ENCODE measurements at places on chromosomes 6 and 20.

- DNase-seq, result no peak
Observed at GRCh38 chr20:20002101-20002998, 14.8 kb upstream of the NAA20 start.

- no peak for DNase-seq
Observed at GRCh38 chr6:159307246-159307790, 138.1 kb downstream of the FNDC1 start.

GRCh38 chr20:61297986-61298385 is 45.9 kb downstream of the CDH4 start:
- no peak for DNase-seq

- no peak for DNase-seq
Observed at GRCh38 chr6:148538261-148539190, 195.9 kb downstream of the SASH1 start.

DNA sequence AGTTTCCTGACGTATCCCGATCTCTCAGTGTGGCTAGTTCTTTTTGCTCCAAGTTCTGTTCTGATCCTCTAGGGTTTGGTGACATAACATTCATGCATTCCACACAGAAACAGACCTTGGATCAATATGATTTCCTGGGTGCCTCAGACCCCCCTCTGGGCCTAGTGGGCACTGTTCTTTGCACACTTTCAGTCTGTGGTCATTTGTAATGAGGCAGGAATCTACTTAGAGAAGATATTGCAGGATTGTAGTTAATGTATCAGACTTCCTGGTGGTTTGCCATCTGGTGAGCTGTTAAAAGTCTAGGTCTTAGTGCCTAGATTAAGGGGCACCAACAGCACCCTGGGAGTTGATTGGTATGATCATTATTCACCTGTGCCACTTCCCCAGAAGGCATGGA is 7.5 kb downstream of the BEND6 start:
- no peak for DNase-seq

DNA sequence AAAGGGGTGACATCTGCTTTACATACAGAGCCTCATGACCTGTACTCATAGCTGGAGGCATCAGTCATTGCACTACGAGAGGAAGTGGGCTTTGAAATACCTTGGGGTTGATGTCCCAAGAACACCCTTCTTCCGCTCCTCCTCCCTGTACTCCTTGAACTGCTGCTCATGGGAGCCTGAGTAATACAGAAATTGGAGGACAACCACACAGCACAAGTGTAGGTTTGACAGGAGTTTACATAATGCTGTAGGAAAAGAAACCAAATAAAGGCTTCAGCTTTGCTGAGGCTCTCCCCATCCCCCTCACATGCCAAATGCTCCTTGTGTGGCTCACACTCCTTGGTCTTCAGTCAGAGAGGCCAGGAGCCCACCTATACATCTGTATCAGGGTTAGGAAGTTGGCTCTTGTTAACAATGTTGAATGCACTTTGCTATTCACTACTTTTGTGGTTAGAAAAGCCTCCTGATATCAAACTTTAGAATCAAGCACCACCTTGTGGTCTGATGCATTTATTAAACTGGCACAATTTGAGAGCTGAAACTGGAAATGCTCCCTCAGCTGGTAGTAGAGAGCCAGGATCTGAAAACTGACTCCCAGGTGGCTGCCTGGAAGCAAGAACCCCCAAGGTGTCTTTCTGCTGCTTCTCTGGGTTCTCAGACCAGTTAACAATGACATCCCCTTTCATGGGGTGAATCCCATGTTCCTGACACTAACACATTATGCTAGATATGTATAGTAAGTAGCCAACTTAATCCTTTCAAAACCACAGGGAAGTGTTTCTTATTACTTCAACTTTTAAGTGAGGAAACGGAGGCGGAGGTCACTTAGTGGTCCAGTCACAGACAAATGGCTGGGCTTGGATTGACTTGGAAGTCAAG is 56.2 kb upstream of the EDN1 start:
- peak; percentile 84 for DNase-seq

DNA sequence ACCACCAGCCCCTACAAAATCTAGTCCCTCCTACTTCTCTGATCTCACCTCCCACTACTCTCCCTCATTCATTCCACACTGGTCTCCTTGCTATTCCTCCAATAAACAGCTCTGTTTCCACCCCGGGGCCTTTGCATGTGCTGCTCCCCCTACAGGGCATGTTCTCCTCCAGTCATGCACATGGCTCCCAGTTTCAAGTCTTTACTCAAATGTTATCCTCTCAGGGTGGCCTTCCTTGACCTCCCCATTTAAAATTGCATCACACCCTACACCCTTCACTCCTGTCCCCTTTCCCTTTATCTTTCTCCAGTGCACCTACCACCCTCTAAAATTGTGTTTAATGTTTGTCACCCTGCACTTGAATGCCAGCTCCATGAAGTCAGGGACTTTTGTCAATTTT is 174.5 kb downstream of the MRPL14 start:
- peak; percentile 64 for DNase-seq

- DNase-seq, result no peak
Observed at GRCh38 chr20:17446171-17446570, 85.0 kb downstream of the BFSP1 start.

DNA sequence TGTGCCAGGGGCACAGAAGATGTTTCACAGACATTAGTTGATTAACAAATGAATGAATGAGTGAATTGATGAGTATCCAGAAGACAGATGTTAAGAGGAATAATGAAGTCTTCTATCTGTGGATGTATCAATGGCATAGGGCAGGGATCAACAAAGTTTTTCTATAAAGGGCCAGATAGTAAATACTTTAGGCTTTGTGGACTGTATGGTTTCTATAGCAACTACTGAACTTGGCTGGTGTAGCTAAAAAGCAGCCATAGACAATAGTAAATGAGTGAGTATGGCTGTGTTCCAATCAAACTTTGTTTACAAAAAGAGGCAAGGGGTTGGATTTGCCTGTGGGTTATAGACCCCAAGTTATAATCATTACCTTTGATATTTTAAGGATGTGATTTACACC is 144.0 kb downstream of the PRL start:
- DNase-seq, result no peak

- DNase-seq, result no peak
Observed at GRCh38 chr6:47701363-47701762, 3.0 kb downstream of the ADGRF4 start.

Measured in hematopoietic multipotent progenitor cell treated with erythropoietin and hydrocortisone succinate and interleukin-3 and kit ligand, for 6 days (in vitro differentiated cells).